PC-3 (cell line): ENCODE measurements at places on chromosomes 11 and 22. TPM values are rescaled to one million over a fixed set of nuclear protein-coding genes. Genes with fewer than 3 reads are reported as not detected.

ACR gene
- total RNA-seq = not detected in 2 replicates

HBD gene
- total RNA-seq = not detected in 2 replicates

SYT12 gene
- 4.8 and 5.1 TPM in 2 replicates for total RNA-seq

MMP3 gene
- total RNA-seq = not detected in 2 replicates

ARHGAP42 gene
- 11.0 and 12.1 TPM in 2 replicates for total RNA-seq

ART5 gene
- not detected in 2 replicates for total RNA-seq

CUL5 gene
- total RNA-seq = 32.1 and 37.0 TPM in 2 replicates

NADSYN1 gene
- total RNA-seq = 64.8 and 70.7 TPM in 2 replicates

KRTAP5-9 gene
- not detected in 2 replicates for total RNA-seq

RIBC2 gene
- total RNA-seq = 2.7 and 4.5 TPM in 2 replicates

VPREB1 gene
- not detected in 2 replicates for total RNA-seq

PRODH gene
- 0.84 and 2.0 TPM in 2 replicates for total RNA-seq

OR8G1 gene
- total RNA-seq = not detected in 2 replicates

- peaks cover 4% of the 10 kb centered on the region for H3K36me3 ChIP-seq
- no peak for DNase-seq
- peaks cover 42% of the 10 kb centered on the region for H3K4me1 ChIP-seq
- no peaks in the 10 kb centered on the region for H3K27me3 ChIP-seq
These were observed 7.6 kb downstream of the ST3GAL4 start for GRCh38 chr11:126362879-126363655.

DNA sequence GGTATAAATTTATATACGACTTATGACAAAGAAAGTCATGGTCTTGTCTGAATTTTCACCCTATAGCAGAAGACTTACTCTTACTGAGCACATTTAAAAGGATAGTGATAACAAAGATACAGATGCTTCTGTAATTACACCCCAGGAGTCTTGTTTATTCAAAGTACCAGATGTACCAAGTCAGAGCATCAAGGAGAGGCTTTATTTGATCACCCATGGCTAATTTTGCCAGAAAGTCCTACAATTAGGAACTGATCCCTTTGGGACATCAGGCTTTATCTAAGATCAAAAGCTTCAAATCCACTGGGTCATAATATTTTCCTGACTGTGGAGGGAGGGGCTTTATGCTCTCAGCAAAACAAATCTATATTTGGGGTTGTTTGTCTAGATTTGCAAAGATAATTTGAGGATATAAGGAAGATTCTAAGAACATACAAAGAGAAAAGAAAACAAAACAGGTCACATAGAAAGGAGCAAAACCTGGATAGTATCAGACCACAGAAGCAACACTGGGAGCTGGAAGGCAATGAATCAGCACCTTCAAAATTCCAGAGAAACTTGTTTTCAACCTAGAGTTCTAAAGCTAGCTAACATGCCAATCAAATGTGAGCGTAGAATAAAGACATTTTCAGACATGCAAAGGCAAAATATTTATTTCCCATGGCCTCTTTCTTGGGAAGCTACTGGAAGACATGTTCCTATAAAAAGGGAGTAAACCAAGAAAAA lies 124.8 kb upstream of the CSNK2A3 start:
- no peaks in the 10 kb centered on the region for H3K36me3 ChIP-seq
- H3K27me3 ChIP-seq = no peaks in the 10 kb centered on the region
- no peak overlapping the region for H3K27ac ChIP-seq
- H3K4me1 ChIP-seq = no peaks in the 10 kb centered on the region
- DNase-seq = peak; percentile 28
- no peak overlapping the region for H3K4me3 ChIP-seq

GRCh38 chr22:32754413-32755041 lies 47.0 kb upstream of the TIMP3 start:
- H3K4me1 ChIP-seq = no peaks in the 10 kb centered on the region
- no peaks in the 10 kb centered on the region for H3K36me3 ChIP-seq
- no peaks in the 10 kb centered on the region for H3K27me3 ChIP-seq
- no peak for DNase-seq
- no peak overlapping the region for H3K27ac ChIP-seq

GRCh38 chr22:21672107-21672629 lies 6.4 kb downstream of the PPIL2 start:
- H3K27ac ChIP-seq = no peak overlapping the region
- no peak for DNase-seq
- no peaks in the 10 kb centered on the region for H3K27me3 ChIP-seq

- H3K4me1 ChIP-seq = no peaks in the 10 kb centered on the region
- H3K27ac ChIP-seq = no peak overlapping the region
- H3K4me3 ChIP-seq = no peak overlapping the region
- no peak for DNase-seq
- no peaks in the 10 kb centered on the region for H3K36me3 ChIP-seq
These were observed 23.2 kb downstream of the SMIM38 start for GRCh38 chr11:69178819-69179482.

- no peak overlapping the region for H3K27ac ChIP-seq
- peaks cover 19% of the 10 kb centered on the region; the same call in 1 of the 2 replicates for H3K27me3 ChIP-seq
- DNase-seq = no peak
These were observed 174.7 kb upstream of the B3GAT1 start for GRCh38 chr11:134586726-134587125.

GRCh38 chr11:70695086-70695960 lies 297.0 kb downstream of the CTTN start:
- H3K4me3 ChIP-seq = no peak overlapping the region
- no peaks in the 10 kb centered on the region for H3K27me3 ChIP-seq
- no peaks in the 10 kb centered on the region for H3K36me3 ChIP-seq
- DNase-seq = no peak
- no peak overlapping the region for H3K27ac ChIP-seq

DNA sequence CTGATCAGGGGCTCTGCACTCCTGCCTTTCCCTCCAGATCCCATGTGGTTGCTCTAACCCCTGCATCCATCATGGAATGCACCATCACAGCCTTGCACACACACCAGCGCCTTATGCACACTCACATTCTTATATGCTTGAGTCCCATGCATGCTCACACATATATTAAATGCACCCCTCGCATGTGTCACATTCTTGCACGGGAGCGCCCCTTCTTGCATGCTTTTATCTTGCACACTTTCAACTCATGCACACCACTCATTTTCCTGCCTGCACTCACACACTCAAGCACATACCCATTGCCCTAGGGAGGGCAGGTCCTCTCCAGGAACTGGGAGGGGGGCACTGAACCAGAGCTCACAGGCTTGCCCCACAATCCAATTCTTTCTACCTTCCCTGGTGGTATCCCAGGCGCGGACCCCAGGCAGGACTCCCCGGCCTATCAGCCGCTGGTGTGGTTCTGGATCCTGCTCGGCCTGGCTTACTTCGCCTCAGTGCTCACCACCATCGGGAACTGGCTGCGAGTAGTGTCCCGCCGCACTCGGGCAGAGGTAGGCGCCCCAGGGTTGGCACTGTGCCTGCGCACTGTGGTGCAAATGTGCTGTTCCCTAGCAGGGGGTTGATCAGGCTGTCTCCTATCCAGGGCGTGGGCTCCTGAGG lies 2.3 kb upstream of the CATSPERZ start:
- no peak overlapping the region for H3K4me3 ChIP-seq
- peaks cover 18% of the 10 kb centered on the region for H3K27me3 ChIP-seq
- DNase-seq = no peak
- no peaks in the 10 kb centered on the region for H3K36me3 ChIP-seq
- no peak overlapping the region for H3K27ac ChIP-seq
- peaks cover 23% of the 10 kb centered on the region for H3K4me1 ChIP-seq

GRCh38 chr11:12938590-12939247 lies 70.4 kb upstream of the RASSF10 start:
- no peaks in the 10 kb centered on the region for H3K27me3 ChIP-seq
- H3K36me3 ChIP-seq = peaks cover 9% of the 10 kb centered on the region
- DNase-seq = no peak
- H3K4me3 ChIP-seq = no peak overlapping the region
- H3K27ac ChIP-seq = no peak overlapping the region

GRCh38 chr11:73383249-73384124 lies 7.3 kb downstream of the RELT start:
- no peak overlapping the region for H3K4me3 ChIP-seq
- peaks cover 5% of the 10 kb centered on the region; the same call in 1 of the 2 replicates for H3K36me3 ChIP-seq
- H3K27ac ChIP-seq = no peak overlapping the region
- no peaks in the 10 kb centered on the region for H3K27me3 ChIP-seq

GRCh38 chr11:4202749-4203148 lies 108.2 kb downstream of the RRM1 start:
- no peak overlapping the region for H3K4me3 ChIP-seq
- no peaks in the 10 kb centered on the region for H3K36me3 ChIP-seq
- DNase-seq = no peak
- H3K4me1 ChIP-seq = no peaks in the 10 kb centered on the region
- peaks cover 13% of the 10 kb centered on the region for H3K27me3 ChIP-seq
- H3K27ac ChIP-seq = no peak overlapping the region

DNA sequence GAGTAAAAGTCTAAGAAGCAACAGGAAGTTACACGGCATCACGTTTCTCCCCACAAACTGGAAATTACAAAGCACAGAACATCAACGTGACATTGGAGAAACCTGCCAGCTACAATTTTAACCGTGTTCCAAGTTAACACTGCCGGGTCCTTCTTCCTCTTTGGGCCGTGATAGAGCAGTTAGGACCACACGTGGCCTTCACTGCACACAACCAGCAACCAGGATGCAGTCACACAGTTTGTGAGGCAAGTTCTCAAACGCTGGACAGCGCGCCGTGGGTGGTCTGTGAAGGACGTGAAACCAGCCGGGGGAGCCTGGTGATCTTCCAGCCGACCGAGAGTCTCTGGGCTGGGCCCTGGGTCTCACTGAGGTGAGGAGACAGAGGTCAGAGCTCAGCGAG lies 14.6 kb downstream of the C11orf21 start:
- H3K27ac ChIP-seq = no peak overlapping the region
- no peak for DNase-seq
- H3K36me3 ChIP-seq = no peaks in the 10 kb centered on the region
- H3K27me3 ChIP-seq = peaks cover 37% of the 10 kb centered on the region
- H3K4me3 ChIP-seq = no peak overlapping the region

- peak overlapping the region; percentile 16; the same call in 1 of the 2 replicates for H3K4me3 ChIP-seq
- peaks cover 5% of the 10 kb centered on the region for H3K36me3 ChIP-seq
- H3K4me1 ChIP-seq = peaks cover 56% of the 10 kb centered on the region
- peak overlapping the region; percentile 98 for H3K27ac ChIP-seq
- H3K27me3 ChIP-seq = no peaks in the 10 kb centered on the region
- DNase-seq = no peak
These were observed 8.6 kb downstream of the MYEOV start for GRCh38 chr11:69302447-69303020.

DNA sequence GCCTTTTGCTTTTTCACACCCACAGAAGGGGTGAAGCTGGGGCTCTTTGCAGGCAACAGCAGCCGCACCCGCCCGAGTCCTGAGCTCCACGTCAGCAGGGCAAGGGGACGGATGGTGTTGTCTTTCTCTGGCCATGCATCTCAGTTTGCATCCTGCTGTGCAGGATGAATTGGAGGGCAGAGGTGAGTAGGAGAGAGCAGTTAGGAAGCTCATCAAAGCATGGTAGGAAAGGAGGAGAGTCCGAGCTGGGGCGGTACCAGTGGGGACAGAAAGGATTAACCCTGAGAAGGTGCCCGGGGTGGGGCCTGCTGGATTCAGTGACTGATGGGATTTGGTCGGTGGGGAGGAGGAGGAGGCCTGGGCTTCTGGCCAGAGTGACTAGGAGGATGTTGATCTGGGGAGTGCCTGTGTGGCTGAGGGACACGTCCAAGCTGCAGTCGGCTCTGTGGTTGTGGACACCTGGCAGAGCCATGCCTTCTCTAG lies 14.6 kb downstream of the FAM83F start:
- H3K4me1 ChIP-seq = peaks cover 20% of the 10 kb centered on the region
- no peaks in the 10 kb centered on the region for H3K36me3 ChIP-seq
- no peaks in the 10 kb centered on the region for H3K27me3 ChIP-seq
- H3K27ac ChIP-seq = peak overlapping the region; percentile 54
- no peak overlapping the region for H3K4me3 ChIP-seq
- peak; percentile 57 for DNase-seq

DNA sequence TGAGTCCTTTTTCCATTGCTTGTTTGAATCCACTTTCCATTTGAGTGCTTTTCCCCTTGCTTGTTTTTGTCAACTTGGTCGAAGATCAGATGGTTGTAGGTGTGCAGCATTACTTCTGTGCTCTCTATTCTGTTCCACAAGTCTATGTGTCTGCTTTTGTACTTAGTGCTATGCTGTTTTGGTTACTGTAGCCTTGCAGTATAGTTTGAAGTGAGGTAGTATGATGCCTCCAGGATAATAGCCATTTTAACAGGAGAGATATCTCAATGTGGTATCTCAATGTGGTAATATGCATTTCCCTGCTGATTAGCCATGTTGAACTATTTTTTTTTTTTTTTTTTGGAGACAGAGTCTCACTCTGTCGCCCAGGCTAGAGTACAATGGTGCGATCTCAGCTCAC lies 16.7 kb downstream of the ACRV1 start:
- H3K27ac ChIP-seq = no peak overlapping the region
- no peak overlapping the region for H3K4me3 ChIP-seq
